Stimulated activated CD4-positive, alpha-beta T cell treated with anti-CD3 and anti-CD28 coated beads, Interleukin-1b, Interleukin-23, amount 100 ng/mL, for 24 hours (primary cell): ENCODE measurements at places on chromosomes 12 and 14.

DNA sequence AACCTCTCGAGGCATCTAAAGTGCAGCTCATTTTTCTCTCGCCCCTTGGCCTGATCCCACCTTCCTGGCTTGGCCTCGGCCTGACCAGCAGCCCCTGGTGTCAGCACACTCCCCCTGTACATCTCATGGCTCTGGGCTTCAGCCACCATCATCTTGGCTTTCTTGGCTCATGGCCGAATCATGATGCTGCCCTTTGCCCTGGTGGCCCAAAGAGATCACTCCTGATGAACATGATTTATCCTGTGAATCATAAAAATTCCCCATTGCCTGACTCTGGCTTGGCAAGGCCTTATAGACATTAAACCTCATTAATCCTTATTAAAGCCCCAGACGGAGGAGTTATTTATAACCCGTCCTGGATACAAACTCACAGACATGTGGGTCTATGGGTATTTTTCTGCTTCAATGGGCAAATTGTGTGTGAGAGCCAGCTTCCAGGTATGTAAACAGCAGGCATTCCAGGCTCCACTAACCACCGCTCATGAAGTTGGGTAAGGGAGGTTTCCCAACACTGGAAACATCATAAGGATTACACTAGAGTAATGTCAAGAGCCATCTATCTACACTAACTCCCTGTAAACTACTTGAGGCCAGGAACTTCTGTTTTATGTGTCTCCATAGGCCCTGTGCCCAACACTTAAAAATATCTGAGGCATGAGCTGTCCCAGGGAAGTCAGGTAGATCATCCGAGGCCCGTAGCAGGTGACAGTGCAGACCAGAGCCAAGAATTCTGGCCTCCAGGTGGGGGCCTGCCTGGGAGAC lies 171.2 kb downstream of the TTC8 start:
- no peak for DNase-seq

DNA sequence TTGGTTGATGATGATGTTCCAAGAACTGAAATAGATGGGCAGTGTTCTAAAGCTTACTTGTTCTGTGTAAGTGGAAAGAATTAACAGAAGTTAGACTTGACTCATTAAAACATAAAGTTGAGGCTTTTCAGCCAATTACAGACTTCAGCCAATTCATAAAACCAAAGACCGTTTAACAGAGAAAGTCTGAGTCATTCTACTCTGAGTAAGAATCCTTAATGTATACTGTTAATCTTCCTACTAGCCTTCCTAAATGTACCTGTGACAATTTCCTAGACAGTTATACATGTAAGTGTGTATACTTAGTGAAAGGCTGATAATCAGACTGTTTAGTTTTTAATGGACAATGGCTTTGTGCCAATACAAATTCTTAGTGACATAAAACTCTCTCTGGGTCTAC lies 681.0 kb downstream of the RPL10L start:
- DNase-seq: no peak

DNA sequence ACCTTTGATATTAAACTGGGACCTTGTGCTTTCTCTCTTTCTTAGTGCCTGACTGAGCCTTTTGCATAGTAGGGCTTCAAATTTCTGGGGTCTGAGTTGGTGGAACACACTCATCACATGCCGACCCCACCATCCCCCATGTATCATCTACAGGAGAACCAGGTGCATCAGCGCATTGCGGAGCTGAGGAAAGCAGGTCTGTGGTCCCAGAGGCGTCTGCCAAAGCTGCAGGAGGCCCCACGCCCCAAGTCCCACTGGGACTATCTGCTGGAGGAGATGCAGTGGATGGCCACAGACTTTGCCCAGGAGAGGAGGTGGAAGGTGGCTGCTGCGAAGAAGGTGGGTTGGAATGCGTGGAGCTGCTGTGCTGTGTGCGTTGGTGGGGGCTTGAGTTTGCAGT lies 37.8 kb downstream of the EP400 start:
- DNase-seq: no peak

- DNase-seq: no peak
Observed at GRCh38 chr12:16492820-16493797, 112.9 kb downstream of the LMO3 start.

DNA sequence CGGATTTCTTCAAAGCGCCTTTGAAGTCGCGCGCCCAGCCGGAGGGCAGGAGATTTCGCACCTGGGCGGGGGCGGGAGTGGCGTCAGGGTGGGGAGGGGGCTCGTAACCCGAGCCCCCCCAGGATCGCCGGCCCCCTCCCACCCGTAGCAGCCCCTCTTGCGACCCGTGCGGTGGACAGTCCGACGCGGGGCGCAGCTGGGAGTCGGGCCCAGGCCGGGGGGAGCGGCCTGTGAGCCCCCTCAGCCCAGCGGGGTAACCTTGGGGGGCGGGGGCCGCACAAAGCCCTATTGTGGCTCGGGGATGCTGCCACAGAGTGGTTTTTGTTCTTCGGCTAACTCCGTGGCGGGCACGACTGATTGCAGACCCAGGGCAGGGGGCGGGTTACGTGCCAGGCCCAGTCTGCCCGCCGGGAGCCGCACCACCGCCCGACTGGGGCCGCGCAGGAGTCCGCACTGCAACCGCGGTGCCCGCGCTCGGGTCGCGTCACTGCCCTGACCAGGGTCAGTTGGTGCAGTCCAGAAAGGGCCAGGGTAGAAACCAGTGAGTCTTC lies 4.2 kb upstream of the AAAS start:
- no peak for DNase-seq

DNA sequence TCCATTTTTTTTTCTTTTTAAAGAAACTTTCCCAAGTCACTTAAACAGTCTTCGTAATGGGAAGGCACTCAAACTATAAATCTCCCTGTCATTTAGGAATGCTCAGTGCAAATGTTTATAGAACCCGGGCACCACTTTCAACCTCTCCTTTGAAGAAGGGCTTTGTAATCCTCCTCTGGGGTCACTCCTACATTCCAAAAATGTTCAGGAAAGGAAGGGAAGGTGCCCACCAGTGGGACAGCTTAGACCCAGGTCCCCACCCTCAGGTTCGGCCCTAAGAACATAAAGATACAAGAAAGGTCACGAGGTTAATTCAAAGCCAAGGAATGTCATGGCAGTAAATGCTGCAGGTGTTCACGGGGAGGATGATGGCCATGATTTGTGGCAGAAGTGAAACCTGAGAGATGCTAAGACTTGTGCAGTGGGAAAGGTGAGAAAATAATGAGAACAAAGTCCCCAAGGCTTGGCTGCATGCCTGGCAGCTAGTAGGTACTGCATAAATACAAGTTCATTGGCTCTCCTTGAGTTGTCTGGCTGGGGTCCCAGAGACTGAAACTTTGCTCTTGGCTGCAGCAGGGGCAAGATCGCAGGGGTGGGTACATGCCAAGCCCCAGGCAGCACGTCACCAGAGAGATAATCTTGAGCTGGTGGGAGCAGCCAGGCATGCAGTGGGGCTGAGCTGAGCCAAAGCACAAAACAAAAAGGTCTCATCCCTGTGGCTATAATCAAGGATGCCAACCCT lies 21.1 kb downstream of the KRT18 start:
- DNase-seq: no peak

DNA sequence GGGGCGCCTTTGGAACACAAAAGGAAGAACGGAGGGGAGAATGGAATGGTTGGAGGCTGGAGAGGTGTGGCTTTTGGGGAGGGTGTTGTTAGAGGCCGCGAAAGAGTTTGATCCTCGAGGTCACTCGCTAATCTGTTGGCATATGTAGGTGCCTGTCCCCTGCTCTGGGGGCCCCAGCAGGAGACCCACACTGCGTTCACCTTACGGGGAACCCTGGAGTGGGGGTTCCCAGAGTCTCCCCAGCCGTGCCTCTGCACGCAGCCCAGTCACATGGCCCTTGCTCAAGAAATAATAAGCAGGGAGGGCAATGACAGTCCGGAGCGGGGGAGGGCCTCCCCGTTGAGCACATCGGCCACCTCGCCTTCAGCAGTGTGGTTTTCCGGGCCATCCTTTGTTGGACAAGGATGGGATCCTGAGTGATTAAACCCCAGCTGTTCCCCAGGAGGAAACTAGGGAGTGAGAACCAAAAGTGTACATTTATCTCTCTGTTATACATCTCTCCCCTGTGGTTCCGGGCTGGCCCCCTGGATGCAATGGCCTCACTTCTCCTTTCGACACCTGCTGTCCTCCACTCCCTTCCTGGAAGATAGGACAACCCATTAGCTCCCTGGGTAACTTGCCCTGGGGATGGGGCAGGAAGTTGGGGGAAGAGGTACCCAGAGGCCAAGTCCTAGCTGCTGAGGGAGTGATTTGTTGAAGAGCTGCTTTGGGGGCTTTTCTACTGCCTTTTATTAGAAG lies 1.3 kb downstream of the PLEKHG3 start:
- no peak for DNase-seq

DNA sequence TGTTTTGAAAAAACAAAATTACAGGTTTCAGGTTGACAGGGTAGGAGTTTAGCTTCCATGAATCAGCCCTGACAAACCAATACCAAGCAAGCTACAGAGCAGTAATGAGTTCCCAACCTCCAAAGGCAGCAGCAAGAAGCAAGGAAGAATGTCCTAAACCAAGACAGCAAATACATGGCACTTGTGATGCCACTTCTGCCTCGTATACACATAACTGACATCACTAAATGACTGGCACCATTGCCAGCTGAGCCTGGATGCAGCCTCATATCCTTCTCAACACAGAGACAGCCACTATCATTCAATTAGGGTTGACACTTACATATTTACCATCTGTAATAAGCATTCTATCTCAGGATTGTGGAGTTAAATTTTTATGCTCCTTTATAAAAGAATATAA lies 35.0 kb upstream of the MDM1 start:
- DNase-seq: no peak

GRCh38 chr12:60398547-60398946 lies 802.7 kb downstream of the SLC16A7 start:
- DNase-seq: no peak

DNA sequence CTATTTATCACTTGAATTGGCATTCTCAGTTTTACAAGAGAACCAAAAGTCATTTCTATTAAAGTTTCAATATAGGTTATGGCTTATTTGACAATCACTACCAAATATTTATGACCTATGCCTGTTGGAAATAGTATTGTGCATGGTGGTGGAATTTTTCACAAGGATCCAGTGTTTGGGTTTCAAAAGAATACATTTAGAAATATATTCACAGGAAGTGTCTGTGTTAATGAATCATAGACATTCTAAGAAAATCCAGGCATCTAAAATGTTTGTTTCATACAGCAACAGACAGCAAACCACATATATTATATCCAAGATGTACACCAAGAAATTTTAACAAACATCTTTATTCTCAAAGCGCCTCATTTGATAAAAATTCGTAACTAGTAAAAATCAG lies 92.7 kb downstream of the MED13L start:
- no peak for DNase-seq

DNA sequence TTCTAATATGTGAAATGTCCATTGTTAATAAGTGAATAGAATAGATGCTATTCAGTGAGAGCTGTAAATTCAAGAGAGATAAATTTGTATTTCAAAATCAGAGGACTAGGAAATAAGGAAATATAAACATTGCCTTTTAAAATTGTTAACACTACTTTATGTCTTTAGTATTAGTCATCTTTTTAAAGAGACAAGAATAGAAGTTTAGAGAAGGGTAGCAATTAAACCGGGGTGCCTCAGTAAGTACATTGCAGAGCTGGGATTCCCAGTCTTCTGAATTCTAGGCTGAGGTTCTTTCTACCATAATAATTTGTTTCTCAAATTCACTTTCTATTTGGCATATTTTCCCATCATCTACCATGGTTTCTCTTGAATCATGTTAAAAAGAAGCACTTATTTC lies 498.6 kb downstream of the SLC16A7 start:
- DNase-seq: no peak

GRCh38 chr12:9363145-9363544 lies 154.9 kb upstream of the PZP start:
- DNase-seq: no peak

- no peak for DNase-seq
Observed at GRCh38 chr12:10048526-10048925, 18.0 kb downstream of the CLEC9A start.

DNA sequence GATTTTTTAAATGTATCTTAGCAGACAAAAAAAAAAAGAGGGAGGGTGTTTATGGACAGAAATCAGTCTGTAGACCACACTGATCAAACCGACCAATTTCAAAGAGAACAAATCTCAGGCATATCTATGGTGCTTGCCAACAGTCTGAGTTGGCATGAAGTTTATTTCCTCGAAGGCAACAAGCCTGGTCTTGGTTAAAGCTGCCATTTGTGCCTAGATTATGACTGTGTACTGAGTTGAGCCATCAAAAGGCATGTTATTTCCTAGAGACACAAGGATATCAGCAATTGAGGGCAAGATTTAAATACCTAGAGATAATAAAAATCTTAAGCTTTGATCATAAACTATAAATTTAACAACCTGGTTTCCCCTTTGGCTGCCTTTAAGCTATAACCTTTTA lies 119.2 kb downstream of the SLC2A13 start:
- no peak for DNase-seq

DNA sequence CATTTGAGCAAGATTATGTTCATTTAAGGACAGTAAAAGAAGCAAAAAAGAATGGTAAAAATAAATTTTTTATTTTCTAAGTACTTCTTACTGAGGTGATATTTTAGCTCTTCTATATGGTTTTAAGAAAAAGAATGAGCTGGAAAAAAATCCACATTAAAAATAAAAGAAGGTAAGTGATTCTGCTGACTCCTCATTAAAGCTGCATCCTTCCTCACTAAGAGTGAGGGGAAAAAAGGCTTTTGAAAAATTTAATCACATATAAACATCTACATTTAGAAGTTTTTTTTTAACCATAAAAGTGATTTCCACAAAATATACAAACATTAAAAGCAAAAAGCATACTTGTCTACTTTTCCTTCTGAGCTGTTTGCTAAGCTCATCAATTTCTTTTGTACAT lies 28.3 kb upstream of the FBLN5 start:
- no peak for DNase-seq

DNA sequence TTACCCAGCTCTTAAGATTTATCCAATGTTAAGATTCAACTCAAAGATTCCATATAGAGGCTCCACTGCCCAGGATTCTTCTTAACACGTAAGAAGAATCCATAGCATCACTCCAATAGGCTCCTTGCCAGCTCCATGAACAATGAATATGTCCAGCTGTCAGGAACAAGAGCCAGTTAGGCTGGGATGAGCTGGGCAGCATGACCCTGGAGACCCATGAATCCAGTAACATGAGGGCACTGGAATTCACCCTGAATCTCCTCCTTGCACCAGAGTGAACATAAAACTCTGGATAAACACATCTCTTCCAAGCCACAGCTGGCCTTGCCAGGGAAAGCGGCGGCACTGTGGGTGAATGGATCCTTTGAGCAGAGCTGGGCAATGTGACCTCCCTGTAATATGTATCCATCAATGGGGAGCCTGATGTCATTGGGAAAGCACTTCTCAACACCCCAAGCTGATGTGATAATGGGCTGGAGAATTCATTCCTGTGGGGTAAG lies 24.4 kb upstream of the TC2N start:
- no peak for DNase-seq

GRCh38 chr12:55684761-55685370 lies 22.8 kb downstream of the ITGA7 start:
- no peak for DNase-seq
